Uterus (tissue), 4 donors: ENCODE measurements at places on chromosomes 2 and 18.

GRCh38 chr2:102005989-102006885 lies 14.5 kb downstream of the IL1R2 start:
- peak; percentile 38 for DNase-seq

GRCh38 chr2:102444233-102444632 lies 21.3 kb downstream of the IL18RAP start:
- DNase-seq = no peak

GRCh38 chr2:33812707-33813106 lies 213.6 kb upstream of the FAM98A start:
- no peak for DNase-seq

GRCh38 chr18:77422974-77423867 lies 173.6 kb downstream of the GALR1 start:
- DNase-seq = no peak
